Stimulated activated CD8-positive, alpha-beta memory T cell treated with anti-CD3 and anti-CD28 coated beads, Interleukin-7, amount 100 ng/mL, for 1 hour (primary cell): ENCODE measurements at places on chromosomes 11 and 22.

DNA sequence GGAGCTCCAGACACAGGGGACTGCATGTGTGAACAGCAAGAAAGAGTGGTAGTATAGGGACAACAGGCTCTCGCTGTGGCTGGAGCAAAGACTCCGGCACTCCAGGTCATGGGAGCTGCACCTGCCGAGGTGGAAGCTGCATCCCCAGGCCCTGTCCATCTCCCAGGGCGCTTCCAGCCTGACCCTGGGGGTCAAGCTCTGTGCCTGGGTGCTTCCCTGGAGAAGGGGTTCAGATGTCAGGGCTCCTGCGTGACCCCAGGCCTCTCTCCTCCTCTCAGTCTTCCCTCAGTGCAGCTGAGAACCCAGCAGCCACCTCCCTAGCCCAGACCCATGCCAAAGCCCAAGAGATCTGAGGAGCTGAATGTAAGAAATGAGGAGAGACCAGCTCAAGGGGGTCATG lies 3.4 kb downstream of the TMPRSS4 start:
- no peak for DNase-seq

DNA sequence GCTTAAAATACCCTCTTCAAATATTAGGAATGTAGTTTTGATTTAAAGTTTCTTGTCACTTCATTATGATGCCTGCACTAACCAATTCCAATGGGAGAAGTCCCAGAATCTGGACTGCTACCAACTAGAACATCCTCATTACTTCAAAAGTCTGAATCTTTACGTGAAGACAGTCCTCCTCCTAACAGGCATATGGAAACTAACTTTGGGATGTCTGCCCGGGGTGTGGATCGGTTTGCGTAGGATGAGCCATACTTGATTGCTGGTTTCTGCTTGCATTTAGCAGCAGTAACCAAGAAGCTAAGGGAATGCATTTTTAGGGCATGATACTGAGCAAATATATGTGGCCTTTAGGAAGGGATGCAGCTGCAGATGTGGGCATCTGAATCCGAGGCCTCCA lies 177.1 kb downstream of the LRRC4C start:
- no peak for DNase-seq

- DNase-seq: no peak
These were observed 7.7 kb upstream of the QSER1 start for GRCh38 chr11:32884770-32885384.

DNA sequence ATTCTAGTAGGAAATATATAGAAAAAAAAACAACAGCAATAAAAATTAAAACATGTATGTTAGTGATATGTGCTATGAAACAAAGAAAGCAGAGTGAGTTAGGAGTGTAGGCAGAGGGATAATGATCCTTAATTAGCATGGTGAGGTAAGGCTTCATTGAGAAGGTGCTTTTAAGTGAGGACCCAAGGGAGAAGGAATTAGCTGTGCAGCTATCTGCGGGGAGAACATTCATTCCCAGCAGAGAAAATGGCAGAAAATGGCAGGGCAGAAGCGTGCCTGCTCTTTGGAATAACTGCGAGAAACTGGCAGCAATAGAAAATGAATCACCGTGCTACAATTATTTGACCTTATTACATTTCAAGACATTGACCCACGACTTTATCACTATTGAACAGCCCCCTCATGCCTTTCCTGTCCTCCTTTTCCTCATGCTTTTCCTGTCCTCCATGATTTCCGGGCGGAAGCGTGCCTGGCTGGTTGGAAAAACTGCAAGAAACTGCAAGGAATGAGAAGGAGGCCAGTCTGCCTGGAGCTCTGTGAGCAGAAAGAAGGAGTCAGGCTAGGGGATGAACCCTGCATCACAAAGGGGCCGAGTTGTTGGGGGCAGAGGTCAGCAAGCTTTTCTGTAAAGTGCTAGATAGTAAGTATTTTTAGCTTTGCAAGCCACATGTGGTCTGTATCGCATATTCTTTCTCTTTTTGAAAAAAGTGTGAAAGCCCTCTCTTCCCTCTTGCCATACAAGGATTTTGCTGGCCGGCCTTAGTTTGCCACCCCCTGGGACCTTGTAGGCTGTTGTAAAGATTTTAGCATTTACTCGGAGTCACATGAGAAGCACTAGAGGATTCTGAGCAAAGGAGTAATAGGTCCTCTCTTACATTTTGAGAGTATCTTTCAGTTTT lies 37.1 kb upstream of the SWAP70 start:
- no peak for DNase-seq

GRCh38 chr22:46533070-46533833 lies 4.2 kb downstream of the CELSR1 start:
- no peak for DNase-seq

GRCh38 chr11:43573873-43574272 lies 106.7 kb upstream of the HSD17B12 start:
- no peak for DNase-seq

GRCh38 chr11:62645671-62645945 lies 805 bp downstream of the GANAB start:
- no peak for DNase-seq

DNA sequence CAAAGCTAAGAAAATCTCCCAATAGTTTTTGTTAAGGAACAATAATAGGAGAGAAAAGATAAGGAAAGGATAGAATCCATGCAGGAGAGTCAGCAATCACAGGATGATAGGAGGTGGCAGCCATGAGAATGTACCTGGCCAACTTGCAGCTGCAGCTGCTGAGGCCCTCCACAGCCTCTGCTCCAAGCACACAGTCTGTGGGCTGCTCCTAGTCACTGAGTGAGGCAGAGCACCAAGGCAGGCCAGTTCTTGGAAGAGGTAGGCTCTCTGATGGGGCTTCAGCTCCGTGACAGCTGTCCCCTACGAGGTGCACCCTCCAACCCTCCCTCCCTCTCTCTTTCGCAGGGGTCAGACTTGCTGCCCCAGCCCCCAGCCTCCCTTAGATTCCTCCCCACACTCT lies 5.5 kb upstream of the KCNJ1 start:
- no peak for DNase-seq

DNA sequence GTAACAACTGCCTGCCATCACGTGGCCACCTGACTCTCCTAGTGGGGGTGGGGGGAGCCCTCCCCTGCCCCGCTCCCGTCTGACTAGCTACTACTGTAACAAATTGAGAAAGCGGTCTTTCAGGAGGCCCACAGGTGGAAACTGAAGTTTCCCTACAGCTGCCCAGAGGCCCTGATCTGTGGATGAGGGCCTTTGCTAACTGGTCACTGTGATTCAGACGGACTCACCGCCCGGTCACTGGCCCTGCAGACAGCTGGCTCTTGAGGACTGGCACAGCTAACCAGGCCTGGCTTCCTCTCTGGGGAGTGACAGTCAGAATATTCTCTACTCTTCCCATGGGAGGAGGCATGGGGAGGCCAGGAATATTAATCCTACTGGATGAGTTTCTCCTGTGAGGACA lies 116.8 kb downstream of the ARHGAP8 start:
- no peak for DNase-seq

DNA sequence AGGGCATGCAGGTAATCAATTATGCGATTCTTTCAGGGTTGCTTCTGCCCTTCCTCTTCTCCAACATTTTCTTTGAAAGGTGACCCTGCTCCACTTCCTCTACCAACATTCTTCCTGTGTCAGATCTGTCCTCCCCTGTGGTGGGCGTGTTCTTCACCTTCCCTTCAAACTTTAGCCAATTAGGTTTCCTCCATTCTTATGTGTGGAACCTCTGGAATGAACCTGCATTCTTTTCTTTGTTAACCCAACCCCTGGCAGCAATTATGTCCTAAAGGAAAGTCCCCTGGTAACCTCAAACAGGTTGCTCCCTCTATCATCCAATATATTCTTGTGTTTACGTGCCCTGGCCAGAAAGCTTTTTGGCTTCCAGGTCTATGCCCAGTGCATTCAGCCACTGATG lies 22.4 kb downstream of the KIRREL3 start:
- no peak for DNase-seq

GRCh38 chr11:134330611-134331353 lies 1.0 kb upstream of the GLB1L2 start:
- DNase-seq: no peak

DNA sequence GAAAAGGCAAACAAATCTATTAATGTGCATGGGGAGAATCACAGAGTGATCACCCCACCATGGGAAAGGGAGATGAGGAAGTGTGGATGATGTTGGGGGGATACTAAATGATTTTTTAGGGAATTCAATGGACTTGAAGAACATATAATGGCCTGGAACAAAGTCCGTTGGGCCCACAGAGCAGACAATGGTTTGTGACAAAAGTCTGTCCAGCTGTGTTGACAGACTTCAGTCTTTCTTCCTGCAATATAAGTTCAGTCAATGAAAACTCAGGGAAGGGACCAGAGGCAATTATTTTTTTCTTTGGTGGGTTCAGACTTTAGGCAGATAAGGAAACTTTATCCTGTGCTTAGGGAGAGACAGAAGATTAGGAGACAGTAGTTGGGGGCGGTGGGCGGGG lies 18.0 kb upstream of the HORMAD2 start:
- no peak for DNase-seq

- no peak for DNase-seq
These were observed 51.2 kb downstream of the KCNJ4 start for GRCh38 chr22:38403812-38404211.

- DNase-seq: no peak
These were observed 5.5 kb downstream of the LRRC74B start for GRCh38 chr22:21051145-21051830.

- no peak for DNase-seq
These were observed 9.2 kb downstream of the MAPK1 start for GRCh38 chr22:21858025-21858764.

DNA sequence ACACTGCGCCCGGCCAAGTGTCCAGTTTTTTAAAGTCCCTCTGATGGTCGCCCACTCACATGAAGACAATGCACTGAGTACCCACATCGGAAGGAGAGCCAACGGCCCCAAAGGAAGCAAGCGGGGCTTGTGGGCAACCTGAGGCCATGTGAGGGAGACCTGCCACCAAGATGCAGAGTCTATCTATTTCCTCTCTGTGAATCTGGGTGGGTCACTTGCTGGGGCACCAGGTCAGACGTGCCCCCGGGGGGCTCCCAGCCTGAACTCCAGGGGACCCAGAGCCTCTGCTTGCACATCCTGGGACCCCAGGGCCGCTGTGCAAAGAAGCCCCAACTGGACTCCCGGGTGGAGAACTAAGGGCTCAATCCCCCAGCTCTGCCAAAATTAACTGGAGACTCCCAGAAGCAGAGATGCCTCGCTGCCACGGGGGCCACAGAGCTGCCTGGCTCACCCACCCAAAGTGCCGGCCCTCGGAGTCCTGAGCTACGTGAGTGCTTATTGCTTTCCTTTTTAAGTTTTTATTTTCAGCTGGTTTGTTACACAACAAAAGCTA lies 106.4 kb downstream of the BRD1 start:
- DNase-seq: no peak

DNA sequence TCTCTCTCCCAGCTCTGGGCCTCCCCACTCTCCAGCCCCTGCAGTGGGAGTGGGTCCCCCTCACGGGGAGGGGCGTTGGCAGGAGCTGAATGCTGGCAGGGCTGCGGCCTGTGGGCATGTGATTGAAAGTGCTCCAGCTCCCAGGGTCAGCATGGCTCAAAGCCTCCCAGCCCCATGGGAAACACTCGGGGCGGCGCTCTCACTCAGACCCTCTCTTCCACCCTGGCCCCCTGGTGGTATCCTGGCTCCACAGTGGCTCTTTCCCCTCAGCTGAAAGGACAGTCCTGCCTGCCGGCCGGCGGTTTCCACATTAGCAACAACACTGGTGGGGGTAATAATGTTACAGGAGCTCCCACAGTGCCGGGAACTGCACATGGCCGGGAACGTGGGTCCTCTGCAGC lies 35.5 kb downstream of the POLR3H start:
- DNase-seq: no peak

DNA sequence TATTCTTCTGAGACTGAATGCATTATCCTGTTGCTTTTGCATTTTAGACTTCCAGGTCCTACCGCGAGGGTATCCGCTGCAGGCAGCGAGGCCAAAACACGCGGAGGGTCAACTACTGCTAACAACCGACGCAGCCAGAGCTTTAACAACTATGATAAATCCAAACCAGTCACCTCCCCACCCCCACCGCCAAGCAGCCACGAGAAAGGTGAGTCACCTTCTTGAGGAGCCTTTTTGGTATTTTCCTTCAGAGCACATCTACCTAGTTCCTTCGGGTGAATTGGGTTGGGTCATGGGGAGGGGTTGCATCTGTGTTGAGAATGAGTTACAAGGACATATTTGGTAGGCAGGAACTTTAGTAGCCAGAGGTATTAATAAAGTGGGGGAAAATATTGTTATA lies 179.8 kb downstream of the NAV2 start:
- no peak for DNase-seq

- no peak for DNase-seq
These were observed 46.7 kb upstream of the DRD2 start for GRCh38 chr11:113521737-113522517.

- DNase-seq: no peak
These were observed 16.3 kb upstream of the CLMP start for GRCh38 chr11:123211149-123211852.

GRCh38 chr11:129093283-129093682 lies 98.8 kb downstream of the ARHGAP32 start:
- DNase-seq: no peak

DNA sequence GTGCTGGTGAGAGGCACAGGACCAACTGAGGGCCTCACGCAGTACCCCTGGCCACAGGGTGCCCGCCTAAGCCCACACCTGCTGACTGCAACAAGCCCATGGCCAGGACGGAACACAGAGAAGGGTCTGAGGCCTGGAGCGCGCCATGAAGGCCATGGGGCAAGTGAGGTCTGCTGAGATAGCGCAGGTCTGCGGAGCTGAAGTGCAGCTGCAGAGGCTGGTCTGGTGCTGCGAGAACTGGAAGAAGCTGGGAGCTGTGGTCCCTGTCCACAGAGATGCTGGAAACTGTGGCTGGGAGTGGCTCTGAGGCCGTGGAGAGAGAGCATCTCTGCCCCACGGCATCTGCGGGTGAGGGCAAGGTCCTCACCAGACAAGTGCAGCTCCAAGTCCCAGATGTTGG lies 8.3 kb downstream of the GALR3 start:
- DNase-seq: no peak

GRCh38 chr22:50247748-50248147 lies 2.9 kb upstream of the TUBGCP6 start:
- no peak for DNase-seq

DNA sequence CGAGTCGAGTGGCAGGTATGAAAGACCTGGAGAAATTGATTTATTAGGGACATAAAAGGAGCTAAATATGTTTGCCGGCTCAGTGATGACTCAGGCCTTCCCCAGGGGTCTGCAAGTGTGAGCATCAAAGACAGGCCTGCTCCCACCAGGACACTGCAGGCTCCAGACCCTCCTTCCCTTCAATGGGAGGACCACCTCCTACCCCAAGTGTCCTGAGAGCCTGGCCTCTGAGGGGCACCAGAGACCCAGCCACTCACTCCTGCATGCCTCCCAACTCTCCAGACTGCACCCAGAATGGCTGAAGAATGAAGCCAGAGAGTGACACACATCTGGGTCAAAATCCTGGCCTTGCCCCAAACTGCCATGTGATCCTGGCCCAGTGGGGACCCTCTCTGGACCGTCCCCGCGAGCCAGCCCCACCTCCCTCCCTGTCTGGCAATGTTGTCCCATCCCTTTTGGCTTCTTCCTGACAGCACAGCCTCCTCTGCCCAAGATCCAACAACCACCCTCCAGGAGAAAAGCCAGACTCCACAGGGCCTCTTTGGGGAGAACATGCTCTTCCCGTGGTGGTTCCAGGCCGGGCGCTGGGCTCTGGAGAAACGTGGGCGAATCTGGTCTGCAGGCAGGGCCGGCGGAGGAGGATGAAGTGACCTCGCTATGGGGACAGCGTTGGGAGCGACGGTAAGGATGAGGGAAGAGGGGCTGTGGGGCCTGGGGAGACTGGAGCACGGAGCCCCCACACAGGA lies 36.2 kb downstream of the CYTH4 start:
- no peak for DNase-seq
